ENCODE measurements at places on chromosomes 12 and 14.

- no peak for DNase-seq
Measured at GRCh38 chr12:124099661-124100060, 126.6 kb downstream of the ZNF664 start.

- no peak for DNase-seq
Measured at GRCh38 chr14:79511146-79511545, 700.2 kb downstream of the DIO2 start.

DNA sequence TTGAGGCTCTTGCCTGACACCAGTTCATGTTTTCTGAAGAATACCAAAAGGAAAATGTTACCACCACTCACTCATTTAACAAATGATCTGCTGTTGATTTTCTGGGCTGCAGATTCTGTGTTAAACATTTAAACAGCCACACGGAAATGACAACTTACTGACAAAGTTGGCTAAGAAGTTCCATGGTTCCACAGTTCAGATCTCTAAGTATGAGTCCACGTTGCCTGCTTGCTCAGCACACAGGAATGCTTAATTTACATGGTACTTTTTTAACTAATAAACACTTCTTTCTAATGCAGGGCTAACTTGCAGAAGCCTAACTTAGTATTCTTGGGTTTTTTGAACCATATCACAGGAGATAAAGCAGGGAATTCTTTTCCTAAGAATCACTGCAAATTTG, 34.7 kb downstream of the PTGER2 start:
- DNase-seq = no peak

GRCh38 chr12:94500831-94501567, 41.3 kb upstream of the CEP83 start:
- DNase-seq = no peak

DNA sequence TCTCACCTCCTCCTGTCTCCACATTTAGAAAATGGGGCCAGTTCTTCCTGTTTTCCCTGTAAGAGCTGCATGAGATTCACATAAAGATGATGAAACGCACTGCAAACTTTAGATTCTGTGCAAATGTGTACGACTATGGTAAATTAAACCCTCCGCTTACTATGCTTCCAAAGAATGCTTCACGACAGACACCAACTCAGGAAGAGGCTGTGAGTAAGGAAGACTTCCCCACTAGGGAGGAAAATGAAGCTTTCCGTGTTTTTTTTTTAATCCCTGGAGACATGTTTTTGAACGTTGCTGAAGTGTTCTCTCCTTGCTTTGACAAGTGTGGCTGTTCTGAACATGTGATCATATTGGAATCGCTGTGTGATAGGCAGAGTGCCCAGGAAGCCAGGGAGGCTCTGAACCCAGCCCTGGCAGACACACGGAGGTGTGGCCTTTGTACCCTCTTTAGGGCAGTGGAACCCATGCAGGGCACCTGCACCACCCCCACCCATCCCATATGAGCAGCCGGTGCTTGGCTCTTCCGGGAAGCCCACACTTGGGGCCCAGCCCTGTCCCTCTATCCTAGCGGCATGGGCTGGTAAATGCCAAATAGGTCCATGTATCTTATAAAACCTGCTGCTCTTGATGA, 7.5 kb upstream of the SYNE3 start:
- DNase-seq = peak; percentile 54

GRCh38 chr14:85437148-85437547, 92.8 kb upstream of the FLRT2 start:
- no peak for DNase-seq

- no peak for DNase-seq
Measured at GRCh38 chr12:62642486-62642885, 175.9 kb downstream of the MON2 start.

- DNase-seq = no peak
Measured at GRCh38 chr12:67388331-67389138, 119.4 kb downstream of the CAND1 start.

DNA sequence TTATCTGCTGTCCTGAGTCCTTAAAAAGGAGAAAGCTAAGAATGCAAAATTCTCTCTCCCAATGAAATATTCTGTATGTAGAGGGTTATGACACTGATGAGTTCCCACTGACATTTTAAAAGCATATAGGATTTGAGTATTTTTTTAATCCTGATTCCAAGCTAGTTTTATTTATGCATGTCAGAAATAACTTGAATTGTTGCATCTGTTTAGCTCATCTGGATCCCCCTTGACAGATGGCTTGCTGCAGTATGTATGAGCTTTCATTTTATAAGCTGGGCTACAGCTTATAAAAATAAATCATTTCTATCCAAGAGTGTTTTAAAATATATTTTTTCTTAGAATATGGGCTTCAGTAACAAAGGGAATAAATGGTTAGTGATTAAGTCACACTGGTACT, 495.3 kb downstream of the NELL2 start:
- no peak for DNase-seq

- DNase-seq = no peak
Measured at GRCh38 chr12:67531501-67531900, 117.0 kb upstream of the DYRK2 start.

GRCh38 chr12:130981911-130982310, 28.2 kb downstream of the ADGRD1 start:
- DNase-seq = no peak

DNA sequence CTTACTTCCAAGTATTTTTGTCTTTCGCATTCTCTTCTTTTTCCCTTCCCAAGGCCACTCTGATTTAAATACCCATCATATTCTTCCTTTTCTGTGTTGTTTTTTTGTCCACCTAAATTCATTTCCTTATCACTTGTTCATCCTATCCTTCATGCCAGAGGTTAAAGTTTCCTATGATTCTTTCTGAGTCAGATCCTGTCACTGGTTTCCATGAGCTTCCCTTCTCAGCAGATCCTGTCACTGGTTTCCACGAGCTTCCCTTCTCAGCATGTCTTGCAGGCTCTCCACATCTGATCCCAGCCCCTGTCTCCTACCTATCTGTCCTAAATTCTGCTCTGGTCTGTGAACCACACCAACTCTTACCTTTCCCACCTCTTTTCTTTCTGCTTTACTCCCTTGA, 311.8 kb upstream of the RGS6 start:
- DNase-seq = no peak

DNA sequence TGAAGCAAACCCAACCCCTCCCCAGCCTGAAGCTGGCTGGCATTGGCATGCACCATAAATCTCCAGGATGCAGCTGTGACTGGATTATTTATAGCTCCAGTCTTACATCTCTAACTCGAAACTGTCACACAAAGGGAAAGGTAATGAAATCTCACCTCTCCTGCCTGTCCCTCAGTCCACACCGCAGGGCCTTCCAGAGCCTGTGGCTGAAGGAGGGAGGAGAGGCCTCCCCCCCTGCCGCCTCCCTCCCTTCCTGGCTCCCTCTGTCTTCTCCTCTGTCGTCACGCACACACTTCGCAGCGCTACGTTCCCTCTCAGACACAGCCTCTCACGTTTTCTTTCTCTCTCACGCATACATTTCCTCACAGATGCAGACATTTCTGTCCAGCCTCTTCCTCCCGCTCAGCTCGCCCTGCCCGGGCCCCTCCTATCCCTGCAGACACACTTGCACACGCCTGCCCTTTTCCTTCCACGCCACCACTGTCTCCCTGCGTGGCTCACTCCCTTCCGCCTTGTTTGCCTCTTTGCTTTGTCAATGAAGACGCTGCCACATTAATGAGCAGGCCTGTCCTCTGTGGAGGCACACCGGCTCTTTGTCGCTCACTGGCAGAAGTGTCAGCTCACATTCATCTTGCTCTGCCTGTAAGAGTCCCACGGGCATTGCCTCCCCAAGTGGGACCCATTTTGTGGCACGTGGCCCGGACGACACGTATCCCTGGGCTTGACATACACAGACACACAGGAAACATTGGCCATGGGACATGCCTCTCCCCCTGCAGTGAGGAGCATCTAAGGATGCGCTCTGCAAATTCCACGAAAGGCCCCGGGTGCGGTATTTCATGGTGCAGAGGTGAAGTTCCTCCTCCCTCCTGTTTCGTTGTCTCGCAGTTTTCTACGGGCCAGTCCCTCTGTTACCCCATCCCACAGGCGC, 27.9 kb downstream of the IRF2BPL start:
- no peak for DNase-seq

DNA sequence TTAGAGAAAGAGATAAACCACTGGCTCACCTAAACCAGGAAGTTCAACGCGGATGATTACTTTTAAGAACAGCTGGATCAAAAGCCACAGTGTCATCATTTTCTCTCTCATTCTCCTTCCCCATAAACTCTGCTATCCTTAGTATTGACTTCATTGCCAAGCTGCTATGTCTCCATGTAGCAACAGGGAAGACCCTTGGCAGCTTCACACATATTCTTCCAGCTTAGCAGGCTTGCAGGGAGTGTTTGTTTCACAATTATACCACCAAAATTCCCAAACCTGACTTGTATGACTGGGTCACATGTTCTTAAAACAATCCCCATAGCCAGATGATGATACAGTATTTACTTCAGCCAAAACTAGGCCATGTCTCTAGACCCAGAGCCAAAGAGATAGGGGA, 235.5 kb downstream of the PAWR start:
- DNase-seq = no peak

- no peak for DNase-seq
Measured at GRCh38 chr12:112907415-112908157, 824 bp downstream of the OAS1 start.

GRCh38 chr14:44960146-44960545, 1.6 kb downstream of the KLHL28 start:
- no peak for DNase-seq

DNA sequence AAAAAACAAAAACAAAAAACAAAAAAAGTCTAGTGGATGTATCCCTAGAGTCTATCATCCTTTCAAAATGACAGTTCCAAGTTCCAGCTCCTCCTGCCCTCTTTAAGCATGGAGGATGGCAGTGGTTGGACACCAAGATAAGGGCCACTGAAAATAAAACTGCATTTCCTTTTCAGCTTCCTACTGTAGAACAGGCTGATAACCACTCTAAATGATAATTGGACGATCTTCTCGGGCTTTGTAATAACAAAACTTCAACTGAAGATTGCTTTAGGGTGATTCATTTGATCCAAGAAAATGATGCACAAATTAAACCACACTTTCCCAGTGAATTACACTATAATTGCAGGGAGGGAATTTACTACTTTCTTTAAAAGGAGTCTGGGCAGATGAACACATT, 42.2 kb upstream of the CRACR2A start:
- no peak for DNase-seq

GRCh38 chr14:90198541-90199060, 57.8 kb upstream of the PSMC1 start:
- DNase-seq = no peak

DNA sequence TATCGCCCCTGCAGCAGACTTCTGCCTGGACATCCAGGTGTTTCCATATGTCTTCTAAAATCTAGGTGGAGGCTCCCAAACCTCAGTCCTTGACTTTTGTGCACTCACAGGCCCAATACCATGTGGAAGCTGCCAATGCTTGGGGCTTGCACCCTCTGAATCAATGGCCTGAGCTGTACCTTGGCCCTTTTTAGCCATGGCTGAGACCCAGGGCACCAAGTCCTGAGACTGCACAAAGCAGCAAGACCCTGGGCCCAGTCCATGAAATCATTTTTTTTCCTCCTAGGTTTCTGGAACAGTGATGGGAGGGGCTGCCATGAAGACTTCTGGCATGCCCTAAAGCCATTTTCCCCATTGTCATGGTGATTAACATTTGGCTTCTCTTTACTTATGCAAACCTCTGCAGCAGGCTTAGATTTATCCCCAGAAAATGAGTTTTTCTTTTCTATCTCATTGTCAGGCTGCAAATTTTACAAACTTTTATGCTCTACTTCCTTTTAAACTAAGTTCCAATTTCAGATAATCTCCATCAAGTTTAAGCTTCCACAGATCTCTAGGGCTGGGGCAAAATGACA, 1445.8 kb upstream of the FLRT2 start:
- DNase-seq = no peak

- DNase-seq = no peak
Measured at GRCh38 chr12:119363037-119363436, 28.5 kb downstream of the CCDC60 start.

DNA sequence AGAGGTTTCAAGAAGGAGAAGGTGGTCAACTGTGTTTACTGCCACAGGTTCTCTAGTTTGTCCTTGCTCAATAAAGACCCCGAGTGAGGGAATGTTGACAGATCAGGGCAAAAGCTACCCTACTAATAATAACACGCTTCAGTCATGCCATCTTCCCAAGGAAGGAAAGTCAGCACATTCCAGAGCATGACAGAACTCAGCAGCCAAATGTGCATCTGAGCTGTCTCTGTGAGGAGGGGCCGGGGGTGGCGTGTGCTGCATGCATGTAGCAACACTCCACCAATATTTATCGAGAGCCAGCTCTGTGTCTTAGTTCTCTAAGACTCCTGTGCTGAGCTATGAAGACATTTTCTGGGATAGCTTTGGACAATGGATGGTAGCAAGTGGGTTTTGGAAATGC, 260.4 kb downstream of the DPF3 start:
- no peak for DNase-seq

GRCh38 chr12:54975875-54976274, 8.7 kb downstream of the TESPA1 start:
- DNase-seq = no peak

DNA sequence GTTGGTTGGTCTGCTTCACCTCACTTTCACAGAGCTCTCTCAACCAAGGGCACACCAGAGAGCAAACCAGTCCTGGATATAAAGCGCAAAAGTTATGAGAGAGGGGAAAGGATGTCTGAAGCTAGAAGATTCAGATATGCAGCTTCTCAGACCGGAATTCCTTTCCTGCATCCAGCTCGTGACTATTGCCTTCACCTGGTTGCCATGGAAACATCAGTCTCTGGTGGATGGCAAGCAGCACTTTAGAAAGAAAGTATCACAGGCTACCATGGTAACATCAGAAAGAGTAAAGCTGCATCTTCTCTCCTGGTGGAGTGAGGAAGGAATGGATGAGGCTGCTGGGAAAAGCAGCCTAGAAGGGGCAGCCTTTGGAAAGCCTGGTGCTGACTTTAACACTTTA, 13.7 kb downstream of the REM2 start:
- DNase-seq = no peak

DNA sequence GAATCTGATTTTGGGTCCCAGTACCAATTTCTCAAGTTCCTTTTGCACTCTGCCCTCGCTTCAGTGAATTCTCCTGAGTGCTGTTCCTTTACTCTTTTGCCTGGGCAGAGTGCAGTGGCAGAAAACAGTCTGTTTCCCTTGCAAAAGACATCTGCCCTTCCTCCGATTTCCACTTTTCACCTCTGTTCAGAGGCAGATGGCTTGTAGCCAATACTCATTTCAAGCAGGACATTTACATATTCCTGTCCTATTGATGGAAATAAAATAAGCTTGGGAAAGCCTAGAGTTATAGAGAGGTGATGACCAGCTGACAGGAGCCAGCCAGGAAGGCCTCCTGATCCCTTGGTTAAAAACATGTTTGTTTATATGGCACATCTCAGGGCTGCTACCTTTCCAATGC, 111.0 kb downstream of the SLC8A3 start:
- no peak for DNase-seq

GRCh38 chr14:88808359-88808758, 15.6 kb upstream of the EML5 start:
- no peak for DNase-seq

DNA sequence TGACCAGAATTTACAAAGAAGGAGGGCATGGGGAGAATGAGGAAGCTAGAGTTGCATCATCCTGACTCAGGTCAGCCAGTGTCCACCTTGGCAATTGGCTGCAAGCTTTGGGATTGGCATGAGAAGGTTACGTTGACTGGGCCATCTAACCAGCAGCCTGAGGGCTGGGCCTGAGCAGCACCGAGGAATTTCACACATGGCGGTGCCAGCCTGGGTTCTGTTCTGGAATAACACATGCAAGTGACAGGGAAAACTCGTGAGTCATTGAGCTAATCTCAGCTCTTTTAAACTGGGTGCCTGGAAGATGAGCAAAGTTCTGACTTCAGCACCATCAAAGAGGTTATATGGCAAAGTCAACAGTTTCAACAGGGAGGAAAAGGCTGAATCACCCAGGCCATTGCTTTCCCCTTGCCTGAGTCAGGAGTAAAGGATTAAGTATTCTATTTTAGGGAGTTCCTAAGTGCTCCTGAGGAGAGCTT, 543.2 kb upstream of the TBX3 start:
- no peak for DNase-seq

All from T-helper 2 cell (primary cell).